ENCODE measurements at places on chromosomes 13 and 19. TPM values are rescaled to one million over a fixed set of nuclear protein-coding genes. Genes with fewer than 3 reads are reported as not detected.

The KCNN4 gene
- total RNA-seq = not detected

The CNN2 gene
- total RNA-seq = 131 TPM

The CERS1 gene
- 7.6 TPM for total RNA-seq

The SLITRK6 gene
- total RNA-seq = 0.75 TPM

The DCT gene
- 0.09 TPM for total RNA-seq

The IL11 gene
- total RNA-seq = 0.06 TPM

The DPF1 gene
- total RNA-seq = 6.5 TPM

The FAM216B gene
- not detected for total RNA-seq

The SMAD9 gene
- 1.6 TPM for total RNA-seq

The MARK4 gene
- 30.1 TPM for total RNA-seq

The CALR3 gene
- total RNA-seq = 0.09 TPM

The GPR18 gene
- total RNA-seq = not detected

The SULT2A1 gene
- total RNA-seq = not detected

The NOVA2 gene
- total RNA-seq = 6.7 TPM

The SIGLEC12 gene
- total RNA-seq = not detected

The ELAVL1 gene
- 108 TPM for total RNA-seq

The TMPRSS9 gene
- not detected for total RNA-seq

The CNFN gene
- total RNA-seq = 3.2 TPM

The C19orf85 gene
- total RNA-seq = not detected

The LRRC8E gene
- 0.65 TPM for total RNA-seq

The MIA gene
- total RNA-seq = not detected

The SLC39A3 gene
- total RNA-seq = 6.1 TPM

The CACNG6 gene
- total RNA-seq = not detected

Data from neural progenitor cell (in vitro differentiated cells).